ENCODE measurements at places on chromosomes 1 and 21. TPM values are rescaled to one million over a fixed set of nuclear protein-coding genes. Genes with fewer than 3 reads are reported as not detected.

Gene LEFTY1
- total RNA-seq, result 1.5 TPM

Gene TSPEAR
- 0.06 TPM for total RNA-seq

Gene ERICH3
- 0.09 TPM for total RNA-seq

Gene KRTAP21-2
- not detected for total RNA-seq

Gene GJA5
- 8.8 TPM for total RNA-seq

Gene POLR3C
- total RNA-seq, result 22.4 TPM
